Stimulated activated effector memory CD8-positive, alpha-beta T cell treated with anti-CD3 and anti-CD28 coated beads, Interleukin-12 subunit alpha, Interleukin-12 subunit beta, amount 100 ng/mL, for 72 hours (primary cell): ENCODE measurements at places on chromosomes 13 and 19.

- DNase-seq: no peak
Measured at GRCh38 chr13:95893861-95894260, 159.3 kb downstream of the UGGT2 start.

GRCh38 chr13:62407871-62408270, 992.2 kb upstream of the PCDH20 start:
- DNase-seq: no peak

- no peak for DNase-seq
Measured at GRCh38 chr13:48477191-48477855, 55.6 kb downstream of the RCBTB2 start.

- no peak for DNase-seq
Measured at GRCh38 chr19:7346488-7346971, 2.2 kb upstream of the ARHGEF18 start.

DNA sequence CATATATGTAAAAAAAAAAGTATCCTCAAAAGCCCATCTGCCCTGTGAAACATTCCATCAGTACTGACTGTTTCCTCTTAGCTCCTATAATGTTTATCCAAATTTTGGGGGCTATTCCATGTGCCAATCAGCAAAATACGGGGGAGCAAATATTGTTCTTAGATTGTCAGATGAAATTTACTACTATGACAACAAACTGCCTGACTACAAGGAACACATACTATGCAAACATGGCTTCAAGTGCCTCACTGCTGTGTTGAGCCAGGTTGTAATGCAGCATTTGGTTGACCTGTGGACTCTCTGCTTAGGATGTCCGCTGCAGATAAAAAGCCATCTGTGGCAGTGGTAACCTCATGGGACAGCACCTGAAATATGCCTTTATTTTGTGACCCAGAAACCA, 98.2 kb upstream of the SCEL start:
- no peak for DNase-seq

DNA sequence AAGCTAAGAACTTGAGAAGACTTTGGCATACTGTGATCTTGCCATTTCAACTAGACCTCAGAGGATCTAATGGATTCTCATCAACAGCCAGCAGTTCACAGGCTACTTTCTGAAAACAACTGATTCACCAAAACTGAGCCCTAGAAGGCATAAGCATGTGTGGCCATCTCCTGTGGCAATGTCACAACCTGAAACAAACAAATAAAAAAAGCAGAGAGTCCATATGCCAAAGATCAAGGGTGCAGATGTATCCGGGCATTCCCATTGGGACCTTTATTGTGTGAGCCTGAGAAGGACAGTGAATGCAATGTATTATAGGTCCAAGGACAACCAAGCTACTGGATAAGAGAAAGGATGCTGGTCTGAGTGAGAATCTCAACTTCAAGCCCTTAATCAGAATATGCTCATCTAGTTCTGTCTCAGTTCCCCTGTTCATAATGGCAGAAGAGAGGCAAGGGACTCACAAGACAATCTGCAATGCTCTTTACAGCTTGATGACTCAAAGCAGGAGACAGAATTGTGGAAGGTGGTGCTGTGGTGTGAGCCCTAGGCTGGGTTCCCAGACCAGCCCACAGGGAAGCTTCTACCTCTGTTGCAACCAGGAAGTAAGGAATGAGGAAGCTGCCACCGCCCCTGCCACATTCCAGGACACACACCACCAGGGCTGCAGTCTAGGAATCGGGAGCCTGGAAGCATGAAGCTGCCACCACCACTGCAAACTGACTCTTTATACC, 133.7 kb downstream of the RAP2A start:
- DNase-seq: no peak

DNA sequence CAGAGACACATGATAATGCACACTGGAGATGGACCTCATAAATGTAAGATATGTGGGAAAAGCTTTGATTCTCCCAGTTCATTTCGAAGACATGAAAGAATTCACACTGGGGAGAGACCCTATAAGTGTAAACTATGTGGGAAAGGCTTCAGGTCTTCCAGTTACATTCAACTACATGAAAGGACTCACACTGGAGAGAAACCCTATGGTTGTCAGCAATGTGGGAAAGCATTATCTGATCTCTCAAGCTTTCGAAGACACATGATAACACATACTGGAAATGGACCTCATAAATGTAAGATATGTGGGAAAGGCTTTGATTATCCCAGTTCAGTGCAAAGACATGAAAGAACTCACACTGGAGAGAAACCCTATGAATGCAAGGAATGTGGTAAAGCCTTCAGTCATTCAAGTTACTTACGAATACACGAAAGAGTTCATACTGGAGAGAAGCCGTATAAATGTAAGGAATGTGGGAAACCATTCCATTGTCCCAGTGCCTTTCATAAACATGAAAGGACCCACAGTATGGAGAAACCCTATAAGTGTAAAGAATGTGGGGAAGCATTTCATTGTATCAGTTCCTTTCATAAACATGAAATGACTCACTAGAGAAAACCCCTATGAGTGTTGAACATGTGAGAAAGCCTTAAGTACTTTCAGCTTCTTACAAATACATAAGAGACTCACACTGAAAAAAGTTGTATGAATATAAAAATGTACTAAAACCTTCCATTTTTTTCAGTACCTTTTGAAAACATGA, 14.7 kb downstream of the ZNF441 start:
- DNase-seq: no peak

DNA sequence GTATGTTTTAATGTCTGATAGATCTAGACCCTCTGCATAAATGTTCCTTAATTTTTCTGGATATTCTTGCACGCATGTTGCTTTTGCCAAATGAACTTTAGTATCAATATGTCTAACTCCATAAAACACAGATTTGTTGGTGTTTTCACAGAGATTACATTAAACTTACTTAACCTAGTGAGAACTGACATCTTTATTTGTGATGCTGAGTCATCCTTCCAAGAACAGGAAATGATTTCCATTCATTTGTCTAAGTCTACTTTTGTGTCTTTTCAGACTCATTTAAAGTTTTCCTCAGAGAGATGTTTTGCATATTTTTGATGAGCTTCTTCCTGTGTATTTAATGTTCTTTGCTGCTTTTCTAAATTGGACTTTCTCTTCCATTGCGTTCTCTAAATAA, 184.0 kb downstream of the SLC7A1 start:
- DNase-seq: no peak

- DNase-seq: no peak
Measured at GRCh38 chr19:55304980-55305379, 20.2 kb downstream of the TMEM150B start.

DNA sequence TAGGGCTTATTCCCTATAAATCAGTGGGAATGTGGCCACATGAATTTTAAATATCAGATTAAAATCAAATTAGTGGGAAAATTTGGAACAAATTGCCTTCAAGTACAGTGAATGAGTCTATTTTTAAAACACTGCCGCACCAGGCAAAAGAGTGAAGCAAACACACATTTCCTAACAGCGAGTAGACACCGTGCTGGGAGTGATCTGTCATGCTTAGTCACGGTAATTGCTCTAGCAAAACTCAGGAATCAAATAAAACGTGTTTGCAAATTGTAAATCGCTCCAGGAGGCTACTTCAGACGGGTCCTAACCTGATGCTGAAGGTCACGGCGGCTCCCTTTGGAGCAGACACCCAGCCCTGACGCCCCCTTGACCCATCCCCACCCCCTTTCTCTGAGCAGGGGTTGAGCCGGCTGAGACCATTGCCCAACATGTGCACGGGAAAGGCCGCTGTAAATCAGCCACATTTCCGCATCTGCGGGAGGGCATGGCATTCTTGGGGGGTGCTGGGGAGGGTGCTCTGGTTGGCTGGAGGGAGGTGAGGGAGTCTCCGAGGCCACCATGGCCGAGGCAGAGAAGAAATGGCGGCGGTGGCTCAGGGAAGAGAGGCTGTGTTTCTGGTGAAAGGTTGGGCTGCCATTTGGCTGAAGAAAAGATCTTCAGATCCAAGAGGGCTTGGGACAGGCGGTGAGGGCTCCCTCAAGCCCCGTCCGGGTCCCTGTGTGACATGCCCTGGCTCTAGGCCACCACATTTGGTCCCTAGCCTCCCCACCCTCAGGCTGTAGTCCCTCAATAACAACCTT, 8.9 kb downstream of the CEBPA start:
- no peak for DNase-seq

DNA sequence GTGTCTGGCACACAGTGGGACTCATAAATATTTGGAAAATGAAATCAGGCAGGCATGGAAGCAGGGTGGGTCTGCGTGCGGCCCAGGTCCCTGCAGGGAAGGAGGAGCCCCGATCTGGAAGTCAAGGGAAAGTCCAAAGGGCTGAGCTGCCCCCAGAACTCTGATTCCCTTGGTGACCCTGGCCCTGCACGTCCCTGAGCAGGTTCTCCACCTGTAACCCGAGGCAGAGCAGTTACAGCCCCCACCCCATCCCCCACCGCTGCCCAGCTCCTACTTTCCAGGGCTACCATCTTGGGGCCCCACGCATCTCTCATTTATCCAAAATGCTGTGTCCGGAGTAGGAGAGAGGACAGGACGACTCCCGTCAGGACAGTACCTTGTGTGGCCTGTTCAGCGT, 2.1 kb downstream of the PLEKHF1 start:
- no peak for DNase-seq

DNA sequence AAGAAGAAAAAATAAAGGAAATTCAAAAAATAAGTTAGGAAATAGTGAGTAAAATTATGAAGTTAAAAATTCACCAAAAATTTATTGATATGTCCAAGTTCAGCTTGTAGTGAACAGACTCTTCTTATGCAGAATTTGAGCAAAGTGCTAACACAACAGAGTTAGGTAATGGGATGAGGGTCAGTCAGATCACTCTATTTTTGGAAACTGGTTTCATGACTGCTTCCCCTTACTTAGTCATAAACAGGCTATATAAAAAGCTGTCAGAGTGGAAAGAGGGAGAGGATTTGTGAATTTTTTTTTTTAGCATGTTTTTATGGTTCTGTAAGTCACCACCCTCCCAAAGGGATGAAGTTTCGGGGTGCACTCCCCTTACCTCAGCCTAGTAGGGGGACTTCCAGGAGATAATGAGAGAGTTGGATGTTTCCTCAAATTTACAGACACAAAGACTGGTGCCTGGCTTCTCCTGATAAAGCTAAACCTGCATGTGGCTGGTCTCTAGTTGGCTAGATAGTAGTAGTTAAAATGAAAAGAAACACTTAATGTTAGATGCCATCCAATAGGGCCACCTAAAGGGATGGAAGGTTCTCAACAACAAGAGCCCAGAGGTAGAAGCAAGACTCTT, 4.5 kb downstream of the CPB2 start:
- no peak for DNase-seq

DNA sequence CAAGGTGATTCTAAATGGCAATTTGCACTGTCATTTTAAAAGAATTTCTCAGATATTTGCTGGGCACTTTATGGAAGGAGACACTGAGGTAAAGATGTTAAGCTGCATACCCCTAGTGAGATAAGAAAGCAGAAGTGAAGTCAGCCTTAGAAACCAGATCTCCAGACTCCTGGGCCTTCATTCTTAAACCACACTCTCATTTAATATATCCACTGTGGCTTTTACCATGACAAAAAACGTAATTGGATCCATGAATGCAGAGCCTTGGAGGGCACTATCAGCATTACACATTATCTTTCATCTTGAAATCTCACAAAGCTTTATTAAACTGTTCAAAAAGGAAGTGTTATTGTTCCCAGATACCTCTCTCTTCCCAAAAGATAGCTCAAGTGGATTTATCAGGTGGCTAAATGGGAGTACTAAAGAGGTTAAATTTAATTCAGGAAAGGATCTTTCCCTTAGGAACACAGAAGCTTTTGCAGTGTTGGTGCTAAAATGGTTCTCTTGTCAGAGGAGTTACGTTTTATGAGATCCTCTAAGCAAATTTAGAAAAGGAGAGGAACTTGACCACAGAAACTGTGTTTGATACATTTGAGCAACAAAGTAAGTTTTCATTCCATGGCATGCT, 1060.4 kb downstream of the EFNB2 start:
- no peak for DNase-seq

- DNase-seq: peak; percentile 72
Measured at GRCh38 chr19:55005684-55006488, 32.2 kb downstream of the GP6 start.

GRCh38 chr13:50518781-50519201, 324.7 kb downstream of the DLEU7 start:
- DNase-seq: no peak

GRCh38 chr13:47211106-47211505, 314.3 kb upstream of the HTR2A start:
- DNase-seq: no peak

DNA sequence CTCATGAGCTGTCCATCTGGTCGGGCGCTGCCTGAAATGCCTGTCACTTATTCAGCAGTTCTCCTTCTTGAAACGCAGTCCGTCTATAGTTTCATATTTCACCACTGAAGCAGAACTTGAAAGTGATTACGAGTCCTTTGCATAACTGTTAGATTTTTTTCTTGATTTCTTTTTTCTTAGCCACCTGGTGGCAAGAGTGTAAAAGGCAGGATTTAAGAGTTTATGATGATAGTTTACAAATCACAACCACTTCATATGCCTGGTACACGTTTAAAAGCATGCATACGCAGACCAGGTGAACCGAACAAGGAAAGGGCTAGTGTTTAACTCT, 45.8 kb downstream of the GGACT start:
- no peak for DNase-seq

GRCh38 chr13:49053215-49053614, 77.5 kb downstream of the FNDC3A start:
- no peak for DNase-seq

DNA sequence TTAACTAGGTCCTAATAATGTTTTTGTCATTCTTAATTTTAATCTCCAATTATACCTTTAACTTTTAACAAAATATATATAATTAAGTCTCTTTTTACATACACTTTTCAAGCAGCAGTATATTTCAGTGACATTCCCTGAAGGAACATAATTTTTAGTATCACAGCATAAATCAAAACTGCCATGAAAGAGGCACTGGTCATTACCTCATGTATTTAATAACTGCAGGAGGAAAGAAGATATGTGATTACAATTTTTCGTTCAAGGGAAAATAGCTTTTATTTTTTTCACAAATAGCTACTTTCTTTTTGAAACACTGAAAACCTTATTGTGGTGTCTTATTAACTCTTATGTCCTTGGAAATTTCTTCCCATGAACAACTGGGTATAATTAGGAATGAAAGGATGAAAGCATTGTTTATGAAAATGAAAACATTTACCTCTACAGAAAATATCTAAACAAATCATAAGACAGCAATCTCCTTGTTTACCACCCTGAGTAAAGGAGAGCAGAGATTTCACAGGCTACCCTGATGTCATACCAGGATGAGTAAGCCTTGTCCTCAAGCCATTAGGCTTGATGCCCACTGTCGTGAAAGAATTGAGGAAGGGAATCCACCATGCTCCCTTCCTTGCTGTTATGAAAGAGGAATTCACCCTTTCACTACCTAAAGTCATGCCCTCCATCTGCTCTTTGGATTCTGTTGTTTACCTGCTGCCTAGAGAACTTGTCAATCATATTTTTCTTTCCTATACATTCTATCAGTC, 877.2 kb upstream of the PCDH20 start:
- DNase-seq: no peak

- DNase-seq: no peak
Measured at GRCh38 chr19:13748169-13748828, 16.0 kb upstream of the MRI1 start.

DNA sequence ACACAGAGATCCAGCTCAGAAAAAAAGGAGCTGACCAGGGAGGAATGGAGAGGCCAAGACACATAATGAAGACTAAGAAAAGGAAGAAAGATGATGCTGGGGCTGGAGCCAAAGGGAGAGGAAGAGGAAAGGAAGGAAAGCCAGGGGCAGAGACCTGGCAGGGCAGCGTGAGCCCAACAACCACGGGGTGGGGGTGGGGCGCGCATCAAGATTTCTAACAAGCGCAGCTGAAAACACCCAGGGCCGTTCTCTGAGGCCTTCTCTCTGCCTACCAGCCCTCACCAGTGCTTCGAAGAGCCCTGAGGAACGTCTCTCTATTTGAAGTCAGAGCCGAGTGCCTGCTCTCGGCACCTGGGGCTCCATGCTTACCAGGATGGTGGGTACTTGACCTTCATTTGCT, 23.6 kb upstream of the POU2F2 start:
- no peak for DNase-seq
